ENCODE measurements at places on chromosomes 1 and 21.
A peak's percentile ranks its signal among the peaks of the same experiment; 100 is the strongest.

DNA sequence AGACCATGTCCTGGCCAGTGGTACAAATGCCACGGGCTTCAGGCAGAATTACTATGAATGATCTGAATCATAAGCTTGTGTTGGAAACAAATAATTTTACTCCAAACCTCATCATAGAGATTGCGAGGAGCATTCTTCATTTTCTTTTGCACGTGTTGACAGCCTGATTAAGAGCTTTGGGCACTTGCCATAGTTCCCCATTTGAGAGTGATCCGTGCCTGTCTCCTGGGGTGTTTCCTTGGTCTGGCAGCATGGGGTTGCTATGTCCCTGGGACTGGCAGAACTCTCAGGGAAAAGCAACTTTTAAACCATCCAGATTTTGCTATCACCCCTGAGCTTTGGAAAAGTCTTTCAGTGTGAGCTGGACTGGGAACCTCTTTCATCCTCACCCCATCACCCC lies 54.3 kb upstream of the KCNJ6 start:
- no peak for DNase-seq

DNA sequence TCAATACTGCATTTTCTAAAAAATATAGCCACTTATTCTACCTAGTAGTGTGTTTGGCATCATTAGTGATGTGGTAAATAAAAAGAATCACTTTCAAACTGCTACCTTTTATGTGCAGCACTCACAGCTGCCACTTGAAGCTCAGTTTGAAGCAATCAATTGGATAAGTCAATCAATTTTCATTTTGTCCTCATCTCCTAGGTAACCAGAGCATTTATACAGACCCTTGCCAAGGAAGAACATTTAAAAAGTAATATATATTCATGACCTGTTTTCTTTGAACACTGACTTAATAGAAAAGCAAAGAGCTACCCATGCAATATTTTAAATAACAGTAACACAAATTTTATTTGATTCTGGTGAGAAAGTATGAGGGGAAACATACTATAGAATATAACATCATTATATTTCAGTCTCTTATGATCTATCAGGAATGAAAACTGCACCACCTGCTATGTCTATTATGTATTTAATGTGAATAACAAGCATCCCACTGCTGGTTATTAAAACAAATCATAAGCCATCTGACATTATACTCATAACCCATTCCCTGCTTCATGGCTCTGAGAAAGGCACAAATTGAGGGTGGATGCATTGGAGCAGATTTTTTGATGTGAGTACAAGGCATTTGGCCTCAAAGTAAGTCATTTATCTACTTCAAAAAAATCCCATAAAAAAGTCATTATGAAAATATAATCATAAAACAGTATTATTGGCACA lies 168.4 kb upstream of the C21orf91 start:
- DNase-seq = no peak

GRCh38 chr1:163668472-163668871 lies 346.7 kb downstream of the NUF2 start:
- DNase-seq = no peak

DNA sequence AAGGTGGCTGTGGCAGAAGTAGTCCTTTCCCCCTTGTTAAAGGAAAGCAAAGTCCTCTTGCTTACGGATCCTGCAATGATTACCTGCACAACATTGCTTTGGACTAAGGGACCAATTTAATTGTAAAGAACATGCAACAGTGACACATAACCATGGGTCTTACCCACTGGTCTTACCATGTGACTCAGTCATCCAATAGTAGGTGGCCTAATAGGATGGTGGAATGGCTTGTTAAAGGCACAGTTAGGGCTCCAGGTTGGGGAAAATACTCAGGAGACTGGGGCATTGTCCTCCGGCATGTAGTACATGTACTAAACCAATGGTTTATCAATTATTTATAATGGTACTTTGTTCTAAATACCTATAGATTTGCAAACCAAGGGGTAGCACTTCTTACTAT lies 2.1 kb upstream of the YIPF1 start:
- no peak for DNase-seq

DNA sequence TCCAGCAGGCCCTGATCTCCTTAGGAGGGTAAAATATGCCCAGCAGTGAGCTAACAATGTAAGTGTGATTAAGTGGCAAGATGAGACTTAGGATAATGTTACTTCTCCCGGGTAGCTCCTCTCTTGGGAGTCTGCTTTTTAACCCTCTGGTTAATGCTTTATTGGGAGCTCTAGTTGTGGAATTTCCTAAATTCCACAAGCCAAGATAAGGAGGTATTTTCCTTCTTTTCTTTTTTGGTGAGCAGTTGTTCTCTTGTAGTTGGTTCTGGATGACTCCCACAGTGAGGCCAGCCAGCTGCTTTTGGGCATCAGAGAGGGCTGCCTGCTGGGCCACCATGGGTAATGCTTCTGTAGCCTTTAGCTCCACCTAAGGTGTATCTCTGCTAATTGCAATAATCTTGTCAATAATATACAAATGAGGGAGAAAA lies 19.3 kb downstream of the C1orf52 start:
- DNase-seq = no peak

DNA sequence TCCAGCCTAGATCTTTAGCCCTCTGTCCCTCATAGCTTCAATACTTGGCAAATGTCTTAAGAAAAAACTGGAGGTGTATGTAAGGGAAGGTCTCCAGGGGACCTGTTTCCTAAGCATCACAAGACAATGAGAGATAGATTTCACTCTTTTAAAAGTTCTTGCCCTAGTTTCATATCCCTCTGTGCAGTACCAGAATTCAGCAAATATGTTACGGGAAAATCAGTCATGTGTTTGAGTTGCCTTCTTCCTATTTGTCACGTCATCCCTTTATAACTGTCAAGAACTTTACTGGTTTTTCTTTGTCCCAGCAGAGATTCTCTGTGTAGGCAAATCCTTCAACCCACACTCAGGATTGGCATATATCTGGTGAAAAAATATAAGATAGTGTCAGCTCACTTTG lies 32.3 kb downstream of the DNASE2B start:
- DNase-seq = no peak

DNA sequence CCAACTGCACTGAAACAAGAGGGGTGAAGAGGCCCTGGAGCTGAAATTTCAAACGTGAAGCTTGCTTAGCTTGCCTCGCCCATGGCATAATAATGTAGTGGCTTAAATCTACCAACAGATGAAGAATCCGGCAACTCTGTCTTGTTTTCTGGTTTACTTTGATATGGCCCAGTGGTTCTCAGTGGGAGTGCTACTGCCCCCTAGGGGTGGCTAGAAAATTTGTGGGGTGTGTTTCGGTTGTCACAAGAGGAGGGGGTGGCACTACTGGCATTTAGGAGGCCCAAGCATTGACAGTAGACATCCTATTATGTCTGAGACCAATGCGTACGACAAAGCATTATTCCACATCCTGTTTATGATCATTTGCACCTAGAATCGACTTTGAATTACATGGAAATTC lies 51.9 kb upstream of the C8B start:
- no peak for DNase-seq

GRCh38 chr1:24085546-24085945 lies 26.4 kb downstream of the MYOM3 start:
- no peak for DNase-seq

- DNase-seq = no peak
Observed at GRCh38 chr1:100532645-100533044, 5.3 kb upstream of the GPR88 start.

GRCh38 chr1:180646547-180646946 lies 14.7 kb downstream of the XPR1 start:
- no peak for DNase-seq

DNA sequence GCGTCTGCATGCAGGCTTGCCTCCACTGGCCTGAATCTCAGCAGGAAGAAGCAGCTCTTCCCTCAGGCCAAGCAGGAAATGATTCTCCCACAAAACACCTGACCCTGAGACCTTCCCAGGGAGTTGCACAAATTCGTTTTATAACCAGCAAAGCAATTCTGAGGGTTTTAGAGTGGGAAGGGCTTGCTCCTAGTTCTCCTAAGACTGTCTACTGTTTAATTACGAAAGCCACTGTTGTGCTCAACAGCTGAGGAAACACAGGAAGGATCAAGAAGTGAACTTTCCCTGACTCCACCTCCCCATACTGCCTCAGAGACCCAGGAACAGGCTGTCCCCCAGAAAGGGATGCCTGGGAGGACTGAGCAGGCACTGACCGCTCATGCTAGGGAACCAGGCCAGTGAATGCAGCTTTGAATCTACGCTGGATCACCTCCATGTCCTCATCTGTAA lies 37.0 kb upstream of the PUM1 start:
- peak; percentile 51 for DNase-seq

Measured in hepatocyte (in vitro differentiated cells).